ENCODE measurements at places on chromosomes 5 and 9.

DNA sequence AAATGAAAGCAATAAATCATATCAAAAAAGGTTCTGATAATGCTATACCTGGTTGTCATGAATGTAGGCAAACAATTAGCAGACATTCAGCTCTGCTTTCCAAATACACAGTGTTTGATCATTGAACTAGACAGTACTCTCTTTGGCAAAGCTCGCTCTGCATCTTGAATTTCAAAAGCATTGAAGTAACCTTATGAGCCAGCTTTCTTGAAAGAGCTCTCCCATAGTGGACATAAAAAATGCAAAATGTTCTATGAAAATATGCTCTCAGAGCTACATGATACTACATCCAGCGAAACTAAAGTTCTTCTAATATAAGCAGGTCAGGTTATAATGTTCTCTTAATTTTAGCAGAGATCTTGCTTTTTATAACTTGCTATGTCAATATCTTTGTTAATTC lies 533.4 kb downstream of the CSNK1G3 start:
- DNase-seq, result no peak

DNA sequence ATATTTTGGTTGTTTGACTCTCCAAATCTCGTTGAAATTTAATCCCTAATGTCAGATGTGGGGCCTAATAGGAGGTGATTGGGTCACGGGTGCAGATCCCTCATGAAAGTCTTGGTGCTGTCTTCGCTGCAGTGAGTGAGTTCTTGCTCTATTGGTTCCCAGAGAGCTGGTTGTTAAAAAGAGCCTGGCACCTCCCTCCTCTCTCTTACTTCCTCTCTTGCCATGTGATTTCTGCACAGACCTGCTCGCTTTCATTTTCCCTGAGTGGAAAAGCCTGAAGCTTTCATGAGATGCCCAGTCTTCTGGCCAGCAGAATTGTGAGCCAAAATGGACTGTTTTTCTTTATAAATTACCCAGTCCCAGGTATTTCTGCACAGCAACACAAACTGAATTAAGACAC lies 221.6 kb downstream of the MAT2B start:
- no peak for DNase-seq

DNA sequence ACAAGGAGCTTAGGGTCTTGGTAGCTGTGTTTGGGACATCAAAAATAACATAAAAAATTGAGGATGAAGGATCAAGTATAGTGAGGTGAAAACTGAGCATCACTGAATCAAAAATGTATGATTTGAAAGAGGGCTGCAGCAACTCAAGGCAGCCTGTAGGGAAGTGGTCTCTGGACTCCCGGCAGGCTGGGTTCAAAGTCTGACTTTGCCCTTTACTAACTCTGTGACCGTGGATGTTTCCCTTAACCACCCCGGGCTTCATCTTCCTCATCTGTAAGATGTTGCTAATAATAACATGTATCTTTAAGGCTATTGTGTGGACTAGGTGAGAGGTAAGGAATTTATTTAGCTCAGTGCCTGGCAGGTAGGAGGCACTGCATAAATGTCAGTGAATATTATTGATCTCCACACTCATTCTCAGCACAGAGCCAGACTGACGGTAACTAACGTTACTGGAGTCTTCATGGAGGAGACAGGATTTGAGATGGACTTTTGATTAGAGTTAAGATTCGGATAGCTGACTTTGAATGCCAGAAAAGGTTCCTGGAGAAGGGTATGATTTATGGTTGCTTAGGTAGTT lies 367.3 kb downstream of the NDUFS4 start:
- DNase-seq, result no peak

- no peak for DNase-seq
Observed at GRCh38 chr5:175335691-175336090, 108.3 kb downstream of the DRD1 start.

GRCh38 chr5:164763206-164763605 lies 1257.8 kb downstream of the MAT2B start:
- DNase-seq, result no peak

All from stimulated activated CD8-positive, alpha-beta memory T cell treated with anti-CD3 and anti-CD28 coated beads, Interleukin-2, amount 100 ng/mL, for 1 hour (primary cell).